ENCODE measurements at places on chromosomes 1 and 21.

DNA sequence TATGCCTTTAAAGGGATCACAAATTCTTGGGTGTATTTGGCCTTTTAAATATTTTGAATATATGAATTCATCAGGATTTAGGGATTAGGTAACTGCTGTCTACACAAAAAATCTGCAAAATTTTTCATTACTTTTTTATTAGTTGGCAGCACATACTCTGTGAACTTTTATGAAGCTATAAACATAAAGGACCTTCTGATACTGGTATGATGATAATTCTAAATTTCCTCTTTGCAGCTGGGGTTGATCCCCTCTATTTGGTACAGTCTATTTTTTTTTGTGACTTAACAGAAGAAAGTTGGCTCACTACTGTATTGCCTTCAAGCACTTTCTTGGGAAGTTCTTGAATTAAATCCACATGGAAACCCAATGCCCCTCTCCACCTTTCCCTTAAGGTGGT lies 416.1 kb downstream of the LMO4 start:
- no peak for DNase-seq

GRCh38 chr1:104702731-104703130 lies 953.0 kb downstream of the AMY1C start:
- DNase-seq, result no peak

DNA sequence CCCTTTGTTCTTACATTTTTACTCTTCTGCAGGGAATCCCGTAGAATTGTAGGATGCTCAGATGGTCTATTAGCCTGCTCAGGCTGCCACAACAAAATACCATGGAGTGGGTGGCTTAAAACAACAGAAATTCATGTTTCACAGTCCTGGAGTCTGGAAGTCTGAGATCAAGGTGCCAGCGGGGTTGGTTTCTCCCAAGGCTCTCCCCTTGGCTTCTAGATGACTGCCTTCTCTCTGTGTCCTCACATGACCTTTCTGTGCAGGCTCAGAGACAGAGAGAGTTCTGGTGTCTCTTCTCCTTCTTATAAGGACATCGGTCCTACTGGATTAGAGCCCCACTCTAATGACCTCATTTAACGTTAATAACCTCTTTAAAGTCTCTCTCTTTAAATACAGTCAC lies 41.7 kb downstream of the HUNK start:
- no peak for DNase-seq

- DNase-seq, result no peak
Measured at GRCh38 chr1:8297245-8297644, 20.7 kb upstream of the SLC45A1 start.

- DNase-seq, result no peak
Measured at GRCh38 chr21:39666681-39667315, 54.1 kb downstream of the B3GALT5 start.

DNA sequence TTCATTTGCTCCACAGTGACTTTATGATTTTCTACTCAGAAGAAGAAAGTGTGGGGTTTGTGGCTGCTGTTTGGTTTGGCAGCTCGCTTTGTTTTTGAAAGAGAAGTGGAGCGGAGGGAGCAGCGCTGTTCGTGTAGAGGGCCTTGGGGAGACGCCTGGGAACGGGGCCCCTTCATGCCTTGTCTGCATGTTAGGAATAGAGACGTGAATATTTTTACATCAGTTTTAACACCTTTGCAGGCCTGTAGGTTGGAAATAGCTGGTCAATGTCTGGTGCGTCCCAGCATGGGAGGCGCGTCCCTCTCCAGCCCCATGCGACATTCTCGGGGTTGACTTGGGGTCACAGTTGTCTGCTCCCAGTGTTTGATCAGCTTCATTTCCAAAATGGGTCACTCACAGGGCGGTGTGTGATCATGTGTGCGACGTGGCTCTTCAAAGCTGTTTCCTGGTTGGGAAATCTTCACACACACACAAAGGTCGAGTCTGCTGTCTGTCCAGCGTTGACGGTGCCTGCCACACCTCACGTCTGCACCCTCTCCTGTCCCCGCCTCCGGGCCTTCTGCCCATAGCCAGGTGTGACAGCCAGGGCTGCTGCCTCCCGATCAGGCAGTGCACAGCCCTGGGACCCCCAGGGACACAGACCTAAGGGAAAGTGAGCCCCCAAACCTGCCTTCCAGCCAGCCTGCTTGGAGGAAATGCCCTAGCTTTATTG lies 149.2 kb downstream of the PSMG1 start:
- no peak for DNase-seq

GRCh38 chr1:30185809-30186208 lies 537.6 kb downstream of the MATN1 start:
- no peak for DNase-seq

DNA sequence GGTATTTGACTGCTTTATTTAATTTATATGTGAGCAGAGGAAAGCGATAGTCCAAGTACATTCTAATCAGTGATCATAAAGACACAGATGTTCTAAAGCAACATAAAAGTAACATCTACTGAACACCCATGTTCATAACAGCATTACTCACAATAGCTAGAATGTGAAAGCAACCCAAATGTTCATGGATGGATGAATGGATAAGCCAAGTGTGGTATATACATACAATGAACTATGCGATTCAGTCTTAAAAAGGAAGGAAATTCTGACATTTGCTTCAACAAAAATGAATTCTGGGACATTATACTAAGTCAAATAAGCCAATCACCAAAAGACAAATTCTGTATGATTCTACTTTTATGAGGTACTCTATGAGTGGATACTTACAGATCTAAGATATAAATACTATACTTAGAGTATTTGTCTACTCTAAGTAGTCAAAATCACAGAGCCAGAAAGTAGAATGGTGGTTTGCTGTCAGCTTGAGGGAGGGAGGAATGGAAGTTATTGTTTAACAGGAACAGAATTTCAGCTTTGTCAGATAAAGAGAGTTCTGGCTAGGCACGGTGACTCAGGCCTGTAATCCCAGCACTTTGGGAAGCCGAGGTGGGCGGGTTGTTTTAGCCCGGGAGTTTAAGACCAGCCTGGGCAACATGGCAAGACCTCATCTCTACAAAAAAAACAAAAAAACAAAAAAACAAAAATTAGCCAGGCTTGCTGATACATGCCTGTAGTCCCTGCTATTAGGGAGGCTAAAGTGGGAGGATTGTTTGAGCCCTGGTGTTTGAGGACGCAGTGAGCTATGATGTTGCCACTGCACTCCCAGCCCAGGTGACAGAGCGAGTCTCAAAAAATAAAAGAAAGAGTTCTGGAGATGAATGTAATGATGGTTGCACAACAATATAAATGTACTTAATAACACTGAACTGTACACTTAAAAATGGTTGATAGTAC lies 79.7 kb upstream of the ARHGAP29 start:
- no peak for DNase-seq

- DNase-seq, result no peak
Measured at GRCh38 chr1:178399177-178399728, 97.5 kb downstream of the CLEC20A start.

DNA sequence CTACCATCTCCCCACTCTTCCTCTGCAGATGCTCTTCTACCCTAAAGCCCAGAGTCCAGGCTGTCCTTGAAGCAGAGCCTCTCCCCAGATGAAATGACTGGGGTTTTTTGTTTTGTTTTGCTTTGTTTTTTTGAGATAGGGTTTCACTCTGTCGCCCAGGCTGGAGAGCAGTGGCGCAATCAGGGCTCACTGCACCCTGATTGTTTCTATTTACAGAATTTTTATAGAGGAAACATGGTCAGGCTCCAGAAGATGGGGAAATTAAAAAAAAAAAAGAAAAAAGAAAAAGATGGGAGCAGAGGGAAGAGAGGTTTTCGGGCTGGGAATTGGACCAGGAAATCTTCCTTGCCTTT lies 43.7 kb upstream of the ZNF281 start:
- DNase-seq, result no peak

- no peak for DNase-seq
Measured at GRCh38 chr1:30518696-30519095, 204.7 kb downstream of the MATN1 start.

- DNase-seq, result no peak
Measured at GRCh38 chr1:8352886-8353785, 35.2 kb downstream of the SLC45A1 start.

DNA sequence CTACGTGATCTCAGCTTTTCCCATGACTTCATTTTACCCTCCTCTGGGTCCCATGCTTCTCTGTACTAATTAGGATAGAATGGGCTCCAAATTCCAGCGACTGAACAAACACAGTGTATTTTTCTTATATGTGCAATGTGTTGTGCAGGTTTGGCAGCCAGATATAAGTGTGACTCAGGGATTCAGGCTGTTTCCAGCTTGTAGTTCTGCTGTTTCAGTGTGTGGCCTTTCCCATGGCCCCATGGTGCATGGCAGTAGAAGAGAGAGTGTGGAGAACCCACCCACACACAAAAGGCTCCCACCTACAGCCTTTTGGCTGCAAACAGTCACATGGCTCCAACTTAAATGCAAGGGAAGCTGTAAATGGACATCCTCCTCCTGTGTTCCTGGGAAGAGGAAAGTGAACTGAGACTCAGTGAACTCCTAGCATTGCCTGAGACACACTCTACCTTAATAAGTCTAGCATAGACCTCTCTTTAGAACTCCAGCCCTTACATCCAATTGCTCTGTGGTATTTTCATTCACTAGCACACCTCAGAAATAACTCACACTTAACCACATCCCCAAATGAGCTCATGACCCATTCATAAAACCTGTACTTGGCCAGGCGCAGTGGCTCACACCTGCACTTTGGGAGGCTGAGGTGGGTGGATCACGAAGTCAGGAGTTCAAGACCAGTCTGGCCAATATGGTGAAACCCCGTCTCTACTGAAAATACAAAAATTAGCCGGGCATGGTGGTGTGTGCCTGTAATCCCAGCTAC lies 58.7 kb downstream of the KIAA0040 start:
- no peak for DNase-seq

DNA sequence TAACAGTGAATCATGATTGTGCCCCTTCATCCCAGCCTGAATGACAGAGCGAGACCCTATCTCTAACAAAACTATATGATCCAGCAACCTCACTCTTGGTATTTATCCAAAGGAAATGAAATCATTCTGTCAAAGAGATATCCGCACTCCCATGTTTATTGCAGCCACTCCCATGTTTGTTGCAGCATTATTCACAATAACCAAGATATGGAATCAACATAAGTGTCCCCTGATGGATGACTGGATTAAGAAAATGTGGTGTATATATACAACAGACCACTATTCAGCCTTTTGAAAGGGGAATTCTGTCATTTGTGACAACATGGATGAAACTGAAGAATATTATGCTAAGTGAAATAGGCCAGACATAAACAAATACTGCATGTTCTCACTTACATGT lies 44.4 kb downstream of the TRMT1L start:
- no peak for DNase-seq

- no peak for DNase-seq
Measured at GRCh38 chr1:94623560-94624148, 82.1 kb upstream of the F3 start.

- no peak for DNase-seq
Measured at GRCh38 chr1:88101041-88101440, 583.0 kb upstream of the PKN2 start.

GRCh38 chr1:166822385-166822784 lies 16.9 kb upstream of the POGK start:
- no peak for DNase-seq

DNA sequence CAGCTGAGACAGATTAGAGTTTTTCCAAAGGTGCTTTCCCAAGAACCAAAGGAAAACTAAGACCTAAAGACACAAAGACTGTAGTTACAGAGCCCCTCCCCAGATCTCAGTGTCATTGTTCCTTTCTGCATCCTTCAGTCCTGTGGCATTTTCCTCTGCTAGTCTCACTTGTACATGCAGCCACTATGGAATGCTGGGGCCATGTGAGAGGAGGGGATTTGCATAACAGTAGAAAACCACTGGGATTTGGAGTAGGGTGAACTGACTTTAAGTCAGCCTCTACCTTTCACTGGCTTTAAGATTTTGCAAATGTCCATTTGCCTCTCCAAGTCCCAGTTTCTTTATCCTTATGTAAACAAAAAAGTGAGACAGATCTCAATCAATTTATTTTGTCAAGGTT lies 119.4 kb upstream of the F3 start:
- no peak for DNase-seq

GRCh38 chr1:58883037-58883887 lies 99.4 kb upstream of the JUN start:
- no peak for DNase-seq

- no peak for DNase-seq
Measured at GRCh38 chr1:219041141-219041540, 132.5 kb upstream of the LYPLAL1 start.

DNA sequence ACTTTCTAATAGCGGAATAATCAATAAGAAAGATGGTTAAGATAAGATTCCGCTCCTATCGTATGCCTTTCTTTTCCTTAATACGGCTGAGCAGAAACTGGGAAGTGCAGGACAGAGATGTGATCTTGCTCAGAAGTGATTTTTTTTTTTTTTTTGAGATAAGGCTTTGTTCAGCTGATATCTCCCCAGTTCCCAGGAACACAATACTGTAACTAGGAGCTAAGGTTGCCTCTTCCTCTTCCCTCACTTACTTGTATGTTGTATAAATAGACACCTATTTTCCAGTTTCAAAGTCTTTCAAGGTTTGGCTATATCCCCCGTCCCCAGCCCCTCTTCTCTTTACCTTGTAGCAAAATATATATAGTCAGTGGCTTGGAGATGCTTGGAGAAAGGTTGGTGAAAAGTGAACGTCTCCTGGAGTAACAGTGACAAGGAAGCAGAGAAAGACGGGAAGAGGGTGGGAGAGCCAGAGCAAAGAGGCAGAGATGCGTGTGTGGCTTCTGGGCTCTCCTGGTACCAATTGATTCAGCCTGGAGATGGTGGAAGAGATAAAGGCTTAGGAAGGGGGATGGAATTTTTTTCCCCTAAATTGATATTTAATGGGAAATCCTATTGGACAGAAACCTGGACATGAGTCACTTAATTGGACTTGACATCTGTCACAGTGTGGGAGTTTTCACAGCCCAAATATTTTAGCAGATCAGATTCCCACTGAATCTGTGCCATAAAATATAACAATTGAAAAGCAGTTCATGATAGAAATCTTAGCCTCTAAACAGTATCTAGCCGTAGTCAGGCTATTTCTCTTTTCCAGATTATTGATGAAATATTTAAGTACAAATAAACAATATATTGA lies at the start of gene NHLH2:
Gene NHLH2, minus strand, starts transcription at position 522 of the 856 bp plus-strand sequence. CDS start 2,754 bp downstream, outside the sequence.
- no peak for DNase-seq

DNA sequence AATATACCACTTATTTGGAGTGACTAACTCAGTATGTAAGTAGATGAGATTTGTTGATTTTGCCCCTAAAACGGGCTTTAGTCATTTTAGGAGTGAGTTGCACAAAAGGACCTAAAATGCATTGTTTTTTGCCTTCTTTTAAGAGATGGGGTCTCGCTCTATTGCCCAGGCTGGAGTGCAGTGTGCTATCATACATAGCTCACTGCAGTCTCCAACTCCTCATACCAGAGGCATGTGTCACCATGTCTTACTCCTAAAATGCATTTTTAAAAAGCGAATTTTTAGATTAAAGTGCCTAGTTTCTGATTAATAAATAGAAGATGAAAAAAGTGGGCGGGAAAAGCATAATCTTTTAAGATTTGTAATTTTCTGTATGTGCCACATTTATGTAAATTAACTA lies 11.5 kb upstream of the NEXN start:
- DNase-seq, result no peak

- DNase-seq, result no peak
Measured at GRCh38 chr1:61269602-61270001, 187.2 kb downstream of the NFIA start.

GRCh38 chr1:193520472-193520871 lies 334.1 kb upstream of the B3GALT2 start:
- no peak for DNase-seq

- DNase-seq, result no peak
Measured at GRCh38 chr1:162943622-162944021, 82.6 kb upstream of the CCDC190 start.

- DNase-seq, result no peak
Measured at GRCh38 chr1:205967554-205968335, 24.5 kb upstream of the SLC26A9 start.

- DNase-seq, result no peak
Measured at GRCh38 chr1:18861590-18861989, 2.1 kb upstream of the TAS1R2 start.

GRCh38 chr1:201142849-201143725 lies 11.2 kb downstream of the TMEM9 start:
- DNase-seq, result no peak
